ENCODE measurements at places on chromosomes 1 and 21.

- DNase-seq, result no peak
Observed at GRCh38 chr1:243542739-243543415, 287.0 kb downstream of the SDCCAG8 start.

GRCh38 chr1:150876119-150876454 lies 312 bp downstream of the ARNT start:
- DNase-seq, result no peak

DNA sequence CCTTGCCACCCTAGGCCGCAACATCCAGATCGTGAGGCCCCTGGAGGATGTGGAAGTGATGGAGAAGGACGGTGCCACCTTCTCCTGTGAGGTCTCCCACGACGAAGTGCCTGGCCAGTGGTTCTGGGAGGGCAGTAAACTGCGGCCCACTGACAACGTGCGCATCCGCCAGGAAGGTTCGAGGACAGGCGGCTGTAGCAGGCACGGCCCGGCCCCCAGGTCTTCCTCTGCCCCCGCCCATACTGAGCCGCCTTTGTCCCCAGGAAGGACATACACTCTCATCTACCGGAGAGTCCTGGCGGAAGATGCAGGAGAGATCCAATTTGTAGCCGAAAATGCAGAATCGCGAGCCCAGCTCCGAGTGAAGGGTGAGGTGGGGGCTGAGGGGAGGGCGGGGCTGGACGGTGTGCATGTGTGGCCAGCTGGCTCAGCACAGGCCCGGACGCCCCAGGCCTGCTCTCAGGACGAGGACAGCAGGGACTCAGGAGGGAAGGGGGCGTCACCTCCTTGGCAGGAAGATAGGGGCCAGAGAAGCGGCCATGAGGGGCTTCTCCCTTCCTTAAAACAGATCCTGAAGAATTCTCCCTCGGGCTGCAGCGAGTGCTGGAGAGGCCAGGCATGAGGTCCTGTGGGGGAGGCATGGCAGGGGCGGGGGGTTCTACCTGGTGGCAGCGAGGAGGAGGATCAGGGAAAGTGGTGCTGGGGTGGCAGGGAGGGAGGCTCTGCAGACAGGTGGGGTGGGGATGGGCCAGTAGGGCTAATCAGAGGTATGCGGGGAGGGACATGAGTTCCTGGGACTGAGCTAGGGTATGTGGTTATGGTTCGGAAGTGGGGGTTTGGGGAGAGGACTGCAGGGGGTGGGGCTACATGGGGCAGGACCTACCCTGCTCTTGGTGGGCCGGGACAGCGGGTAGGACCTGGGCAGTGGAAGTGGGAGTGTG lies 69.9 kb downstream of the OBSCN start:
- DNase-seq, result no peak

DNA sequence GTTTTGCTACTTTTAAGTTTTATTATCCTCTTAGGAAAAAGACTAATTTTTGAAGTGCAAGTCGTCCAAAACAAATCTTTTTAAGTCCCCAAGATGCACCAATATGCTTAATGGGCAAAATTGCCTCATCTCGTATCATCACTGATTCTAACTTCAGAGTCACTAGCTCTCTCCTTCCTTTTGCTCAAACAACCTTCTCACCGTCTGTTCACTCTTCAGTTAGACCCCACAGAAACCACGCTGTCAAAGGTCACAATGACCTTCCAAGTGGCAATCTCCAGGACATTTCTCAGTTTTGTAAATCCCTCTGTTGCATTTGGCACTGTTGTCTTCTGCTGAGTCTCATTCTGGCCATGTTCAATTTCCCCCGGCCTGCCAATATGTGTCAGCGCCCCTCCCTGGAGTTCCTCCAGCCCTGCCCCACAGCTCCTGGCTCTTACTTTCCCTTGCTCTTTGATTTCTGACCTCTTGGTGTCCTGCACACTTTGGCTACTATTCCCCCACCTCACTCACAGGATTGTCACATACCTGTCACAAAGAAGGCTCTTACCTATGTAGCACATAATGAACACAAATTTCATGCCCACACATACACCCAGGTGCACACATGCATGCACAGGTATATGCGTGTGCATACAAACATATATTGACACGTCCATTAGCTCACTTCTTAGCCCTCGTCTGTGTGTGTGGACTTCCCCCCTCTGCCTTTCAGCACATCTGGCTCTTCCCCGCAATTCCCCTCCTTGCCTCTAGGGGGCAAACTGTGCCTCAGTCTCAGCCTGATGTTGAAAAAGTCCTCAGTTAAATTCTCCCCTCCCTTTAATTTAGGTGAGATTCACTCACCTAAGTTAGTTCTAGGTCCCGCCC lies 354.0 kb upstream of the DUSP10 start:
- peak; percentile 71 for DNase-seq

DNA sequence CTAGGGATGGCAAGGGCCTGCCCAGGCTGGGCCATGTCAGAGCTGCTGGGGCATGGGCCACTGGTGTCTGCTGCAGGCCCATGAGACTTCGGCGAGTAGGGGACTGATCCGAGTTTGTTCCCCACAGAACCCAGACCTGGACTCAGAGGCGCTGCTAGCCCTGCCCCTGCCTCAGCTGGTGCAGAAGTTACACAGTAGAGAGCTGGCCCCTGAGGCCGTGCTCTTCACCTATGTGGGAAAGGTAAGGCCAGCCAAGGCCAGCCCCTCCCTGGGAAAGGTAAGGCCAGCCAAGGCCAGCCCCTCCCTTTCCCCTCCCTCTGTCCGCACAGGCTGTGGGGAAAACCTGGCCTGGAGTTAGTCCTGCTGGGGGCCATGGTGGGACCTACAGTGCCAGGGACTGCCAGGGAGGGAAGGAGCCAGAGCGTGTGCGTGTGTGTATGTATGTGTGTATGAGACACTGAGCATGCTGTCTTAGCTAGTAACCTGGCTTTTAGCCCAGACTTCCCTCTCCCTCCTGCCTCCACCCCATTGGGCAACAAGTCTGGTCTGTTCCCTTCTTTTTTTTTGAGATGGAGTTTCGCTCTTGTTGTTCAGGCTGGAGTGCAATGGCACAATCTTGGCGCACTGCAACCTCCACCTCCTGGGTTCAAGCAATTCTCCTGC lies 8.0 kb downstream of the FAAH start:
- DNase-seq, result no peak

- no peak for DNase-seq
Observed at GRCh38 chr1:30404341-30404740, 319.0 kb downstream of the MATN1 start.

GRCh38 chr1:174068000-174068399 lies 45.8 kb upstream of the RC3H1 start:
- DNase-seq, result peak; percentile 20

Measured in CD4-positive, alpha-beta T cell treated with Interleukin-2 at 100 ng/mL for 4 hours (primary cell).